ENCODE measurements at places on chromosomes 13 and 19.

- no peak for DNase-seq
Observed at GRCh38 chr13:48594096-48594815, 59.5 kb upstream of the CYSLTR2 start.

DNA sequence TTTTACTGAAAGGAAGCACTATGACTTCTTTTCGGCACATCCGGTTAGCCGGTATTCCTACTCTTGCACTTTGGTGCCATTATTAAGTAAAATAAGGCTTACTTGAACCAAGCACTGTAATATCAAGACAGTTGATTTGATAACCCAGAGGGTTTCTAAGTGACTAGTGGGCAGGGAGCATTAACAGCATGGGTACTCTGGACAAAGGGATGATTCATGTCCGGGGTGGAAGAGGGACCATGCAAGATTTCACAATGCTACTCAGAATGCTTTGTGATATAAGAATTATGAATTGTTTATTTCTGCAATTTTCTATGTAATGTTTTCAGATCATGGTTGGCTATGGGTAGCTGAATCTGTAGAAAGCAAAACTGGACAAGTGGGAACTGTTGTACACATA, 282.1 kb downstream of the TDRD3 start:
- no peak for DNase-seq

DNA sequence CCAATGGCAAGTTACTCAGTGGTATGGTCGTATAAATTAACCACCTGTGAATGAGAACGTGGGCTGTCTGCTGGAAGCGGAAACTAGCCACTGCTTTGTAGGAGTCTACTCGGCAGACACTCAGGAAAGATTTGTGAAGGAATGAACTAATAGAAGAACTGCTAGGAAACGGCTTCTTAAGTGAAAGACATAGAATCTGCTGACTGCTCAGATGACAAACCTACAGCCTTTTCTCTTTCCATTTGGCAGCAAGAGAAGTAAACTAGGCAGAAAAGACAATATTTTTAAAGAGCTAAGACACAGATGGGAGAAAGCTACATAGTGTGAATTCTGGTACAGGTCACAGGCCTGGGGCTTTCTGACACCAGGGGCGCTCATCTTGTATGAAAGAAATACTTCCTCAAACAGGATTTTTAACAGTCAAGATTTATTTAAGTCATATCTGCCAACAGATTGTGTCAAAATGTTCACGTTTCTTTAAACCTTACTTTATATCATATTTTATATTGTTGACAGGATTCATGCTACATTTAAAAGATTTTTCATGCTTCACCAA, 78.4 kb downstream of the MIPEP start:
- no peak for DNase-seq

DNA sequence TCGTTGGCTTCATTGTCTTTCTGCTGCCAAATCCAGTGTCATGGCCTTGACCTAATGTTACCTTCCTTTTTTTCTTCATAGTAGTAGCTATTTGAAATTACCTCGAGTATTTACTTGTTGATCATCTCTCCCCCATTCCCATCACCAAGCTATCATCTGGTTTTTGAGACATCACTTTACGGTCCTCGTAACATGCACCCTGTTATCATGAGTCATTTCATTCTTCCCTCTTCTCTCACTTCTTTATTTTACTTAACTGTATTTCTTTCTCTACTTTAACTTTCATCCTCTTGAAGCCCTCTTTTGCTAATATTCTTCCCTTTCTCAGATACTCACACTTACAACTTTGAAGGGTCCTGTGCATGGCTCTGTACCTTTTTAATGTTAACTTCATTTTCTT, 31.8 kb downstream of the TPP2 start:
- DNase-seq: no peak

DNA sequence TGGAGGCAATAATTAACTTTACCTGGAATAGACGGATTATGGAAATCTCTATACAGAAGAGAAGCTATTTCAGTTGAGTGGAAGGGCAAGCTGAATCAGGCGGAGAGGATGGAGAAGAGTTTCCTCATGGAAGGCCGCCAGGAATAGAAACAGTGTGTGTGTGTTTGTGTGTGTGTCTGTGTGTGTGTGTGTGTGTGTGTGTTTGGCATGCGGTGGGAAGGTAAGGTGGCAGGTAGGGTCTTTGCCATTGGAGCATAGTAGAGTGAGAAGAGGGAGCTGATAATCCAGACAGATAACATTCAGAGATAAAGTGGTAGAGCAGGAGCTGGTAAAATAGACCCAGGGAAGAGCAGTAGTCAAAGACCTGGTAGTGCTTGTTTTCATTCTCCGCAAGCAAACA, 9.2 kb upstream of the HS6ST3 start:
- DNase-seq: no peak

DNA sequence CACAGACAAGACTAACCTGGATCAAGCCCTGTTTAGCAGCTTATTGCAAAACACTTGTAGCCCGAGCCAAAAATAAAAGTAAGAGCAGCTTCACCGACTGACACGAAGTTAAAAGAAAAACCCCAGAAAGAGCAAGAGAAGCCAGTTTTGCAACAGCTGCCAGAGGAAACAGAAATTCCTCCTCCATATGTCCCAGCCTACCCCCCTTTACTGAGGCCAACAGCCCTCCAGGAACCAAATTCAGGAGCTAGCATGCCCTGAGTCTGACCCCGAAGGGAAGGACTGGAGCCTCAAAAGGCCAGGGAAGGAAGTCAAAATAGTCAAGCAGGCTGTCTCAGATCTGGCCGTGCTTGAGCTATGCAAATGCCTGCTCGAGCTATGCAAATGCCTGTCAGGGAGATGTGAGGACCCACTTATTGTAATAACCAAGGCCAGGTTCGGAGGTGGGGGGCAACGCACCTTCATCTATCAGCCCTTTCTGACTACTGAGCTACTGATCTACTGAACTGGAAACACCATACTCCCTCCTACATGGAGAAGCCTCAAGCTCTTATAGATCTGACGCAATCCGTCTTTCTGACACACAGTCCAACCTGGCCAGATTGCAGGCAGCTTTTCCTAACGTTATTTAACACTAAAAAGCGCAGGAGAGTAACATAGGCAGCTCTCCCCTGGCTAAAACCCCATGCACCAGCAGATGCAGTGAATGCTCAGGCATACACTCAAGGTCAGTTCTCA, 6.7 kb downstream of the SIGLEC11 start:
- no peak for DNase-seq

- DNase-seq: no peak
Observed at GRCh38 chr13:51298812-51299211, 40.7 kb upstream of the SERPINE3 start.

GRCh38 chr19:45162608-45163143, 1.9 kb upstream of the NKPD1 start:
- no peak for DNase-seq

GRCh38 chr13:23960566-23961156, 63.4 kb upstream of the C1QTNF9B start:
- DNase-seq: no peak

DNA sequence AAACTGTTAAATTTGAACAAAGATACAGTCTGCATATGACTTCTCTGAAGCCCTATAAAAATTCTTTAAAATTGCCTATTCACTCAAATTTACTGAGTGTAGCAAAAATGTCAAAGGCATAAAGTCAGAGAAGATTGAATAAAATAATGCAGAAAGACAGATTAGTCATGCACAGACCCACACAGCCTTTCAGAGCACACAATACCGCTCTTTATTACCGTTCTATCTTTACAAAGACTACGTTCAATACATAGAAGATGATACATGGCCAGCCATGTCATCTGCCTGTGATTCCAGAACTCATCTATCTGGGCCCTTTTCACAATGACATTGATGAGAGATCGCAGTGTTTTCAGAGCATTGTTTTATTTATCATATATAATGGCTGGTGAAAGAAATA, 107.2 kb downstream of the URI1 start:
- no peak for DNase-seq

GRCh38 chr13:23915308-23915707, 18.0 kb upstream of the C1QTNF9B start:
- no peak for DNase-seq

DNA sequence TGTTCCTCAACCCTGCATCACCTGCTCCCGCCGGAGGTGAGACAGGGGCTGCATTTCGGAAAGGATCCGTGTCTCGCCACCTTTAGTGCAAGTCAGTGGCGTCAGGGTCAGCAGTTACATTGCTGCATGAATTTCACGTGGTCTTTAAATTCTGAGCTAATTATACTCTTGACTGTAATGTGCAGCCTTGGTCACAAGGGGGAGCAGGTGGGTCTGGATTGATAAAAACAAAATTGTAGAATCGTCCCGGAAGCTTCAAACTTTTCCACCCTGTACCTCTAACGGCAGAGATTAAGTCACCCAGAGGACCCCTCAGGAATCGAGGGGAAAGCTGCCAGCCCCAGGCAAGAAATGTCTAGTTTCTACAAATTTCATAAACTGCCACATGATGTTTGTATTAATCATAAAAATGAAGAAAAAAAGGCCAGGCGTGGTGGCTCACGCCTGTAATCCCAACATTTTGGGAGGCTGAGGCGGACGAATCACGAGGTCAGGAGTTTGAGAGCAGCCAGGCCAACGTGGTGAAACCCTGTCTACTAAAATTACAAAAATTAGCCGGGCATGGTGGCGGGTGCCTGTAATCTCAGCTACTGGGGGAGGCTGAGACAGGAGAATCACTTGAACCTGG, 20.2 kb downstream of the BBC3 start:
- DNase-seq: no peak

- no peak for DNase-seq
Observed at GRCh38 chr19:50024719-50025021, 502 bp downstream of the VRK3 start.

DNA sequence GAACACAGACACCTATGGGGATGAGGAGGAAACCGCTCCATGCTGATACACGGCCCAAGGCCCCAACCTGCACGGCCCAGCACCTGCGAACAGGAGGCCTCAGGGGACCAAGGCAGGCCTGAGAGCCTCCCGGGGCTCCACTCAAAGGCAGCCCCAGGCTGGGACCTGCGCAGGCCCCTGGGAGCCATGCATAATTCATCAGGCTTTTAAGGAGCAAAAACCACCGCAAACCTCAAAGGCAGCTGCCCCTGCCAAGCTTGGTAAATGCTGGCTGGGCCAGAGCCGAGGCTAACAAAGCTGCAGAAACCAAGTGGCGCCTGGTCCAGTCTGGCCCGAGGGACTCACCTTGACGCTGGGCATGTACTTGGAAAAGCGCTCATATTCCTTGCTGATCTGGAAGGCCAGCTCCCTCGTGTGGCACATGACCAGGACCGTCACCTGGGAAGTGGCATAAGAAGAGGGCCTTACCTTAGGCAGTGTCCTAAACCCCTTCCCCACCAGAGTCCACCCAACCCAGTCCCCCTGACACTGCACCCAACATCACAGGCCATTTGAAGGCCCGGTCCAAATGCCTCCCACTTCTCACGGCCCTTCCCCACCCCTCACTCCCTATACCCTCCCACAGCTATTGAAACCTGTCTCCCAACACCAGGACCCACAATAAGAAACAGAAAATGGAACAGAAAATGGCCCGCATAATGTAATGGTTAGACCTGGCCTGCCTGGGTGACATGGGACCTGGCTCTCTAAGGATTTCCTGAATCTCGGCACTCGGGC, 7.8 kb downstream of the DDX39A start:
- no peak for DNase-seq

DNA sequence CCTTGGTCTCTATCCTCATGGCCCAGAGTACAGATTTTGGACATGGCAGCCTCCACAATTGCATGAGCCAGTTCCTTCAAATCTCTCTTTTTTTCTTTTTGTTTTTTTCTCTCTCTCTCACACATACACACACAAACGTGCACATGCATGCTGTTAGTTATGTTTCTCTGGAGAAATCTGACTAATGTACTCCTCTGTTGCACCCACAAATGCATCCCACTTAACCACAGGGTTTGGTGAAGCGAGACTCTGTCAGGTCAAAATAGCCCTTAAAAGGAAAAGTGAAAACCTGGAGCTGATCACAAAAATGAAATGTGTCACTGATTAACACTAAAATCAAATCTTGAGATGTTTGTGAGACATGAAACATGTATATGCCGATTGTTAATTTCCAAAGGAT, 374.6 kb upstream of the ARGLU1 start:
- no peak for DNase-seq

DNA sequence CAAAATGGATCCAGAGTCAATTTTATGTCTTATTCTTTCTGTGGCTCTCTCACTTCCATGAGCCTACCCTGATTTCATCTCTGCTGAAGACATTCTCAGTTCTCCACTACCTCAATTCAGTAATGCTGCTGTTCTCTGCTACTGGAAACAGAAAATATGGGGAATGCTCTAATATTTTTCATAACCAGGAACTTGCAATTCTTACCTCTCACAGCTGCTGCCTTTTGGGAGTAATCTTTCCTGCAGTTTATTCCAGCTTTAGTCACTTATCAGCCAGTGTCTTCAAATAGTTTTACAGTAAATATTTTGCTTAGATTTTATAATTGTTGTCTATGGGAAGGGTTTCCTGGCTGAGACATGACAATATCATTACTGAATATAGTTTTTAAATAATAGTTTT, 145.1 kb upstream of the UFM1 start:
- DNase-seq: no peak

DNA sequence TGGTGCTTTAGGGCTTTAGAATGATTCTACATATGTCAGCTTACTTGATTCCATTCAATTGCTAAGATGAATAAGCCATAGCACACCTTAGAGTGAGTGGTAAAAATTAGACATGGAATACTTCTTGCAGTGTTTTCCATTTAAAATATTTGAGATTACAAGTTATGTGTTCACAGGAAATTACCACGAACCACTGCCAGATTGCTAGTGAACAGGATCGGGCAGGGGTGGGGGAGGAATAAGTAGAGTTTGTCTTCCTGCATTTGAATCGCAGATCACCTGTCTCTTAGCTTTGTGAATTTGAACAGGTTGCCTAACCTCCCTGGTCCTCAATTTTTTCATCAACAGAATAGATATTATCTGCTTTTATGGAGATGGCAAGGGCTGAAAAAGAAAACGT, 124.6 kb downstream of the GGACT start:
- DNase-seq: no peak

DNA sequence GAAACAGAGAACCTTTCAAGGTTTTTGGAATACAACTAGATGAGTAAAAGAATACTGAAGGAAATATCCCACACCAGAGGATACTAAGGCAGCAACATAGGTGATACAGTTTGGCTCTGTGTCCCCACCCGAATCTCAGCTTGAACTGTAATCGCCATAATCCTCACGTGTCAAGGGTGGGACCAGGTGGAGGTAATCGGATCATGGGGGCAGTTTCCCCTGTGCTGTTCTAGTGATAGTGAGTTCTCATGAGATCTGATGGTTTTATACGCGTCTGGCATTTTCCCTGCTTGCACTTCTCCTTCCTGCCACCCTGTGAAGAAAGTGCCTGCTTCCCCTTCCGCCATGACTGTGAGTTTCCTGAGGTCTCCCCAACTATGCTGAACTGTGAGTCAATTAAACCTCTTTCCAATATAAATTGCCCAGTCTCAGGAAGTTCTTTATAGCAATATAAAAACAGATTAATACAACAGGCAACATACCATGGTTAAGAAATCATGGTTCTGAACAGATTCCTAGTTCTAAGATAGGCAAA, 97.0 kb downstream of the ABCC4 start:
- no peak for DNase-seq

GRCh38 chr13:48493066-48493765, 39.7 kb downstream of the RCBTB2 start:
- no peak for DNase-seq
